ENCODE measurements at places on chromosomes 4 and X. TPM values are rescaled to one million over a fixed set of nuclear protein-coding genes. Genes with fewer than 3 reads are reported as not detected.

- H3K27ac ChIP-seq: no peak overlapping the region
- no peak for DNase-seq
- no peaks in the 10 kb centered on the region for H3K27me3 ChIP-seq
- H3K4me1 ChIP-seq: no peaks in the 10 kb centered on the region
- H3K4me3 ChIP-seq: no peak overlapping the region
Observed at GRCh38 chr4:25976780-25977179, 62.8 kb downstream of the SMIM20 start.

- H3K4me3 ChIP-seq: no peak overlapping the region
- no peak for DNase-seq
- no peak overlapping the region for H3K27ac ChIP-seq
- H3K4me1 ChIP-seq: no peaks in the 10 kb centered on the region
Observed at GRCh38 chr4:156794863-156795262, 176.7 kb downstream of the PDGFC start.

- no peak overlapping the region for H3K4me3 ChIP-seq
- DNase-seq: peak; percentile 69
- peaks cover 6% of the 10 kb centered on the region for H3K4me1 ChIP-seq
- peak overlapping the region; percentile 51 for H3K27ac ChIP-seq
- no peaks in the 10 kb centered on the region for H3K36me3 ChIP-seq
Observed at GRCh38 chr4:25440478-25441030, 63.5 kb downstream of the ANAPC4 start.

DNA sequence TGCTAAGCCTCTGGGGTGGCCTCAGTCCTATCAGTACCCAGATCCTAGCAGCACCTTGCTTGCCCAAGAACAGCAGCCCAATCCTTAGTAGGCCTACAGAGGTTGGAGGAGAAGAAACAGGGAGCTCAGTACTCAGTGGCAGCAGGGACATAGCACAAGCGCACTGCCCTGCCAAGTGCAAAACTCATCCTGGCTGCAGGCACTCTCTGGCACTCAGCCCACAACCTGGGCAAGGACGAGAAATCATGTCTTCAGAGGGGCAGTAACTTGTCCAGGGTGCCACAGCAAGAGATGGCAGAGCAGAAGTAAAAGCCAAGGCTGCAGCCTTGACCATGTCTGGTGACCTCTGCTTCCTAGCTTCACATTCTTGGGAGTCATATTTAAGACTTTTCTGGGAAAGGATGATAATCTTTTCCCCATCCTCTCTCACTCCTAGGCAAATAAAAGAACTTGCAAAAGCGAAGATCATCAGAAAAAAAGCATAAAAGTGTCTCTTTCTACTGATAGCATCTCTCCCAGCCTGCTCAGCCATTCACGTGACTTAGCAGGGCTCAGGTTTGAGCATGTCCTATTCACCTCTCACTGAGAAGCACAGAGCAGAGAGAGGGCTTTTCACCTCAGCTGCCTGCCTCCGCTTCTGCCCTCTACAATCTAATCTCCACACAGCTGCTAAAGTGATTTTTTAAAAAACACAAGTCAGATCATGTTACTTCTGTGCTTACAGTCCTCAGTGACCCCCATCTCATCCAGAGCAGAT lies 37.2 kb upstream of the MAGEA4 start:
- H3K27ac ChIP-seq: no peak overlapping the region
- no peak overlapping the region for H3K4me3 ChIP-seq
- DNase-seq: no peak

The TAF7L gene
- total RNA-seq: 0.20 TPM

DNA sequence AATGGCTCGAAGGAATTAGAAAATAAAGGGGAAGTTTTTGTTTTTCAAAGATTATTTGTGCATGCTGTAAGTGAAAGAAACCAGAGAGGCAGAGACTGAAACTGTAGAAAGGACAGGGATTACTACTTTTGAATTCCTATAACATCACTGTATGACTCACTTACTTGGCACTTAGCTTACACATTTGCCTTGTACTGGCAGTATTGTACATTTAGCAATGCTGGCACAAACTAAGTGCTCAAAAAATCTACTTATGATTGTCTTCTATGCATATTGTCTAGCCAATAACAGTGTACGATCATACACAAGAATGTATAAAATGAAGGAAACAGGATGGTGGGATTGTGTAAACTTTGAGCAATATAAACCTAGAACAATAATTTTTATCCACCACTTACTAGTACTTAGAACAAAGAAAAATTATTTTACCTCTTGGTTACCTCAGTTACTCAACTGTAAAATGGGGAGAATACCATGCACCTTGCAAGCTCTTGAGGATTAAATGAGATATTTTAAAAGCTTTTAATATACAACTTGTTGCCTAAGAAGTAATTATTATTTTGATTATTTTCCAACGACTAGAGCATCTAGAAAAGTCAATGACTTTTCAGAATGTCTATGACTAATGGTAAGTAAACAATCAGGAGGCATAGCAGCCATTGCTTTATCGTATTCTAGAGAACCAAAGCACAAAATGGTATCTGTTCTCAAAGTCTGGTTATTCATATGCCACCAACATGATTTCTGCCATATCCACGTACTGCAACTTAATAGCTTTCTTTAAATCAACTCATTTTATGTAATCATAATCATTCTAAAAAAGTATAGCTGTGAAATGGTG lies 4.7 kb downstream of the FAM120C start:
- no peak for DNase-seq
- H3K27me3 ChIP-seq: no peaks in the 10 kb centered on the region
- no peak overlapping the region for H3K27ac ChIP-seq
- no peak overlapping the region for H3K4me3 ChIP-seq

The ADH6 gene
- total RNA-seq: 2.2 TPM

The PNMA5 gene
- not detected for total RNA-seq

The GPRIN3 gene
- total RNA-seq: 14.4 TPM

- no peak overlapping the region for H3K27ac ChIP-seq
- H3K4me3 ChIP-seq: no peak overlapping the region
- peaks cover 10% of the 10 kb centered on the region for H3K27me3 ChIP-seq
- DNase-seq: no peak
- peaks cover 3% of the 10 kb centered on the region for H3K4me1 ChIP-seq
Observed at GRCh38 chrX:69161371-69161770, 3.9 kb downstream of the PJA1 start.

The RELL1 gene
- total RNA-seq: 33.5 TPM

DNA sequence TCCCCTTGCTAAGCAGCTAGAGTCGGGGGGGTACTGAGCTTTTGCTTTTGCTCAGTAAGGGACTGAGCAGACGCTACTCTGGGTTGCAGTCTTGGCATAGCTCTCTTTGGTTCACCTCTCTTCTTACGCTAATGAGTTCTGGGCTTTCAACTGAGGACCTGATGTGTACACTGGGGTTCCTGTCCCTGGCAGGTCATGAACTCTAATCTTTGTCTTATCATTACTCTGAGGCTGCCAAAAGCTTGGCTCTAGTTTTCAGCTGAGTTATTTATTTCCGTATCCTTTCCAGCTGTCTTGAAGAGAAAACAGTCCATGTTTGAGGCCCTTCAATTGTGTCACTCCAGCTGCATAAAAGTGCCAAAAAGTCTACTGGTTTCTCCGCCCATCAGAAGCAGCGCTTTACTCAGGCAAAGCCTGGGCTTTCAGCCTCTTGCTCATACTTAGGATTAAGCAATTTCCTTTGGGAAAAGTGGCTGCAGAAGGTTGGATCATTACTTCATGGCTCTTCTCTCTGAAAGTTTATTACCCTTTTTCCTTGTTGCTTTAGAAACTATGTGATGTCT lies 121.0 kb upstream of the STOX2 start:
- no peak overlapping the region for H3K4me3 ChIP-seq

DNA sequence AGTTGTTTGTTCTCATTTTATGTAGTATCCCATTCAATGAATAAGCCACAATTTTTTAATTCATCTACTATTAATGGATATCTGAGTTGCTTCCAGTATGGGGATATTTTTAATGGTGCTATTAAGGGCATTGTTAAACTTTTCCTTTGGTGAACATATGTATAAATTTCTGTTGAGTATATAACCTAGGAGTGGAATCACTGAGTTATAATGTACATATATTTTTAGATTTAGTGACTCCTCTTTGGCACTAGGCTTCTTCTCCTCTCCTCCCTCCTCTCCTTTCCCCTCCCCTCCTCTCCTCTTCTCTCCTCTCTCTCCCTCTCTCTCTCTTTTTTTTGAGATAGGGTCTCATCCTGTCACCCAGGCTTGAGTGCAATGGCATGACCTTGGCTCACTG lies 26.4 kb downstream of the RBM47 start:
- no peaks in the 10 kb centered on the region for H3K4me1 ChIP-seq
- DNase-seq: no peak
- no peaks in the 10 kb centered on the region for H3K27me3 ChIP-seq
- H3K27ac ChIP-seq: no peak overlapping the region

- H3K36me3 ChIP-seq: no peaks in the 10 kb centered on the region
- no peaks in the 10 kb centered on the region for H3K27me3 ChIP-seq
- H3K4me3 ChIP-seq: no peak overlapping the region
Observed at GRCh38 chr4:25060241-25060962, 29.7 kb upstream of the LGI2 start.

The GUCY1A1 gene
- 48.9 TPM for total RNA-seq

- H3K4me3 ChIP-seq: no peak overlapping the region
- no peak overlapping the region for H3K27ac ChIP-seq
- H3K27me3 ChIP-seq: no peaks in the 10 kb centered on the region
- H3K36me3 ChIP-seq: no peaks in the 10 kb centered on the region
- no peak for DNase-seq
Observed at GRCh38 chr4:137443031-137443800, 89.1 kb downstream of the PCDH18 start.

GRCh38 chr4:147725673-147726072 lies 6.2 kb upstream of the ARHGAP10 start:
- H3K36me3 ChIP-seq: no peaks in the 10 kb centered on the region
- no peak overlapping the region for H3K4me3 ChIP-seq
- H3K27ac ChIP-seq: no peak overlapping the region
- no peak for DNase-seq
- H3K4me1 ChIP-seq: peaks cover 2% of the 10 kb centered on the region
- no peaks in the 10 kb centered on the region for H3K27me3 ChIP-seq

The CXorf49B gene
- not detected for total RNA-seq

- H3K4me3 ChIP-seq: no peak overlapping the region
- no peak for DNase-seq
- no peak overlapping the region for H3K27ac ChIP-seq
Observed at GRCh38 chr4:80393246-80393969, 57.9 kb downstream of the CFAP299 start.

The NCAPG gene
- total RNA-seq: 6.0 TPM

DNA sequence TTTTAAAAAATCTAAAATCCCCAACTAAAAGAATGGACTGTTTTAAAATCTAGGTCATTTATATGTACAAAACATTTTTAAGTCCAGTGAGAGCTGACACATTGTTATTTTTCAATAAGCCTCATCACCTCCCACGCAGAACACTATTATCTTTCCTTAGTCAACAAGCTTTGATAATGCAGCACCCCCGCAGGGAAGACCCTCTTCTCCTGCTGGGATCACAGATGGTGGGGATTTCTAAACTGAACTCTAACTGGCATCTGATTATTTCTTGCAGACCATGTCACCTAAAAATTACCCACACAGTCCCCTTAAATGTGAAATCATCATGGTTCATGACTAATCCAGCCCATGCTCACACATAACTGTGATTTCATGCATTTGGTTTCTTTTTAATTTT lies 11.6 kb downstream of the SYTL4 start:
- no peak overlapping the region for H3K27ac ChIP-seq
- peaks cover 4% of the 10 kb centered on the region for H3K27me3 ChIP-seq
- no peak overlapping the region for H3K4me3 ChIP-seq

DNA sequence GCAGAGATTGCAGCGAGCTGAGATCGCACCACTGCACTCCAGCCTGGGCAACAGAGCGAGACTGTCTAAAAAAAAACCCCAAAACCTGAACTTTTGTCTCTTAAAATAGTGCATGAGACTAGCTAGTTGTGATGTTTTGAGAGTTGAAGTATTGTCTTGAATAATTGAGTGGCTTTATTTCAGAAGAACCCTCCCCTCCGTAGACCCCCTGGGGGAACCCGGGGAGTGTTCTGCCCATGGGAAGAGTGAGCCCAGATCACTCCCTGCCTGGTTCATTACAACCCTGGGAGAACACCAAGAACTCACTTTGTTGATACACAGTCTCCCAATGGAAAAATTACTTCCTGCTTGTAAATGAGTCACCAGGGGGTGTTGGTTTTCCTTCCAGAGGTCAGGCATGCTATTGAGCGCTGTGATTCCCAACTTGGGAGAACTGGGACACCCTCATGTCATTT lies 65.3 kb upstream of the SHISA3 start:
- no peak overlapping the region for H3K27ac ChIP-seq
- no peak overlapping the region for H3K4me3 ChIP-seq
- no peaks in the 10 kb centered on the region for H3K36me3 ChIP-seq
- no peak for DNase-seq

The LGI2 gene
- 1.1 TPM for total RNA-seq

DNA sequence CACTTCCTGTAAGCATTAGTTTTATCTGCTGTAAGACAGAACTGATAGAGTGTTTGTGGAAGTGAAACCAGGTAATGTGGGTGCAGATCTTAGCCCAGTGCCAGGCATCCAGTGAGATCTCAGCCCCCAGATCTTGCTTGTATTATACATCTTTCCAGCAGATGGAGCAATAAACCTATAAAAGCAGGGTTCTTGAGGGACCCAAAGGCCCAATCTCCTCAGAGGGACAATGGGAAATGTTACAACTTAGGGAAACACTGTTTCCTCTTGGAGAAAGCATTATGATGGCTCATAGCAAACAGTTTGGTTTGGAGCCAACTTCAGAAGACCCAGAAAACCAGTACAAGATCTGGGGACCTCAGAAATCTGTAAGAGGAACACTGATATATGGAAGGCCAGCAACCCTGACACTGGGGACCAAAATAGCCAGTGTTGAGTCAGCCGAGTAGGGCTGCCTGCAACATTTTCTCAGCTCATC lies 206.3 kb downstream of the SLC7A11 start:
- no peak for DNase-seq
- H3K27ac ChIP-seq: no peak overlapping the region
- H3K4me3 ChIP-seq: no peak overlapping the region
- no peaks in the 10 kb centered on the region for H3K27me3 ChIP-seq

- no peak overlapping the region for H3K27ac ChIP-seq
- H3K36me3 ChIP-seq: no peaks in the 10 kb centered on the region
- H3K27me3 ChIP-seq: no peaks in the 10 kb centered on the region
- peak; percentile 75 for DNase-seq
- H3K4me1 ChIP-seq: peaks cover 19% of the 10 kb centered on the region
- no peak overlapping the region for H3K4me3 ChIP-seq
Observed at GRCh38 chr4:13203101-13203500, 281.0 kb downstream of the RAB28 start.

DNA sequence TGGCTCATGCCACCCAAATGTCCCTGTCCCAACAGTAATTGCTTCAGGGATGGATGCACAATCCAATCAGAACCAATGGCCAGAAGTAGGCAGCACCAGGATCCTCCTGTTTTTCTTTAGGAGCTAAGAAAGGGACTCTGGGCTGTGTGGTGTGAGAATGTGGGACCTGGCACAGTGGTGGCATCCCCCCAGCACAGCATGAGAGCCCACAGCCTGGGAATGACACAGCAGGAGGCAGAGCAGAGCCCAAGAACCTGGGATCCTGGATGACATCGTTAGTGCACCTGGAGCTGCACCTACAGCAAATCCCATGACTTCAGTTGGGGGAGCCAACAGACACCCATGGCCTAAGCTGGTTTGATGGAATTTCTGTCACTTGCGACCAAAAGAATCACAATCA lies 70.7 kb upstream of the C4orf50 start:
- DNase-seq: no peak
- H3K4me3 ChIP-seq: no peak overlapping the region
- H3K27me3 ChIP-seq: peaks cover 3% of the 10 kb centered on the region
- no peaks in the 10 kb centered on the region for H3K4me1 ChIP-seq

GRCh38 chr4:100591161-100591876 lies 73.5 kb upstream of the EMCN start:
- H3K4me3 ChIP-seq: no peak overlapping the region
- DNase-seq: peak; percentile 73
- no peaks in the 10 kb centered on the region for H3K27me3 ChIP-seq
- H3K27ac ChIP-seq: no peak overlapping the region

The DCAF8L2 gene
- total RNA-seq: not detected

The OPRPN gene
- not detected for total RNA-seq

All from lung (tissue), 17 donors.